ENCODE measurements at places on chromosomes 1 and 21.

- DNase-seq = no peak
Measured at GRCh38 chr1:166159656-166160055, 7.1 kb downstream of the FAM78B start.

- no peak for DNase-seq
Measured at GRCh38 chr1:241747992-241748391, 95.9 kb downstream of the WDR64 start.

DNA sequence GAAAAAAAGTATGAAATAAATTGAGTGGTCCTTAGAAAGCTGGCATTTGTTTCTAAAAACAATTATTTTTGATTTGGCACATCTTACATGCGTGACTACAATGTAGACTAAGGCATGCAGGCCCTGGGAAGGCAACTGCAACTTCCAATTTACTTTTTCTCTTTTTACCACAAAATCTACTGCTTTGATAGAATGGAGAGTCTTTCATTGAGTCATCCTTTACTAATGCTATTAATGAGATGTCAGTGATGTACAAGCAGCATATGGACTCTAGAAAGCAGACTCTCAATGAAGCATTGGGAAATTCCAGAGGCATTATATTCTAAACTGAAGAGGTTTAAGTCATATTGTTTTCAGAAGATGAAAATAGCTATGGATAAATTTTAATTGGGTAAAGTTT, 29.6 kb upstream of the PRRX1 start:
- no peak for DNase-seq

DNA sequence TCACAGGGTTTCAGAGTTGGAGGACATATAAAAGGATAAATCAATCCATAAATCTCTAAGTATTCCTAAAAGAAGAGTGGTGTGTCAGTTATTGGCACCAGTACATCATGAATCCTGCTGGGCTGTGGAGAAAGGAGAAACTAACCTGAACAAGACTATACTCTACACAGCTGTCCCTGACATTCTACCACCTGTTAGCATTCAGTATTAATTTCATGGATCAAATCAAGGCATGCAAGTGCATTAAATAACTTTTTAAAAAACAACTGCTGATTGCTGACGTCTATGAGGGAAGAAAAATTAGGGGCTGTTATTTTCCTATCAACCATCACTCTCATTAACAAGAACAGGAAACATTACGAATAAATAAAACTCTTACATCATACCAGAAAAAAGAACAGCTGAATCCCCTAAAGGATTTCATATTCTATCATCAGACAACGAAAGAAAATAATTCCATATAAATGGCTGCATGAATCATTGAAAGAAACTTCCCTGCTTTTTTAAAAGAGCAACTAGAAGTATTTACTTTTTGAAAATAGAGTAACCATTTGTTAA, 121.7 kb downstream of the ATF6 start:
- DNase-seq = no peak

DNA sequence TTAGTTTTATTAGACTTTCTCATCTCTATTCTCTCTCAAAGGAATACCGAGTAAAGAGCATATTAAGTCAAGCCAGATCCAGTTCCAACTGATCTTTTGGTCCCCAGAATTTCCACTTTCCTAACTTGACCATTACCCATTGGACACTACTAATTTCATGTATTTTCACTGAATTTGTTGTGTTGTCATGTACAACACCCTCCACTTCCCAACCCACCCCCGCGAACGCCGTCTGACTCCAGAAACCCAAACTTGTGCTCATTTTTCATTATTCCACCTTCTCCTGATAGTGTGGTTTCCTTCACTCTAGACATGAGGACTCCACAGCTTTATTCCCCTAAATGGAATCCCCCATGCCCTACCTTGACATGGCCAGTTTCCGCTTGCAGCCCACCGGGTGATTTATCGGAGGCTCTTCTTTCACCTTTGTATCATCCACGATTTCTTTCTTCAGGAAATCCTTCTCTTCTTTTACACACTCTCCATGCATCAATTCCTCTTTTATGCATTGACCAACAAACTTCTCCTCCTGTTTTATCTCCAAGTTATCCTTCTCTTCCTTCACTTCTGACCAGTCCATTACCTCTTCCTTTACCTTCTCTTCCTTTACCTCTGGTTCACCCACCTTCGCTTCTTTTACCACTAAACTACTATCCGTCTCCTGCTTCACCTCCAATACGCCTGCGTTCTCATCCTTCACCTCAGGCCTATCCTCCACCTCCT, 805 bp downstream of the ZNHIT6 start:
- no peak for DNase-seq

- DNase-seq = no peak
Measured at GRCh38 chr1:78831731-78832360, 174.7 kb downstream of the ADGRL4 start.

GRCh38 chr1:93730621-93731020, 49.0 kb upstream of the BCAR3 start:
- DNase-seq = no peak

GRCh38 chr1:175563236-175563895, 180.0 kb downstream of the TNR start:
- DNase-seq = no peak

DNA sequence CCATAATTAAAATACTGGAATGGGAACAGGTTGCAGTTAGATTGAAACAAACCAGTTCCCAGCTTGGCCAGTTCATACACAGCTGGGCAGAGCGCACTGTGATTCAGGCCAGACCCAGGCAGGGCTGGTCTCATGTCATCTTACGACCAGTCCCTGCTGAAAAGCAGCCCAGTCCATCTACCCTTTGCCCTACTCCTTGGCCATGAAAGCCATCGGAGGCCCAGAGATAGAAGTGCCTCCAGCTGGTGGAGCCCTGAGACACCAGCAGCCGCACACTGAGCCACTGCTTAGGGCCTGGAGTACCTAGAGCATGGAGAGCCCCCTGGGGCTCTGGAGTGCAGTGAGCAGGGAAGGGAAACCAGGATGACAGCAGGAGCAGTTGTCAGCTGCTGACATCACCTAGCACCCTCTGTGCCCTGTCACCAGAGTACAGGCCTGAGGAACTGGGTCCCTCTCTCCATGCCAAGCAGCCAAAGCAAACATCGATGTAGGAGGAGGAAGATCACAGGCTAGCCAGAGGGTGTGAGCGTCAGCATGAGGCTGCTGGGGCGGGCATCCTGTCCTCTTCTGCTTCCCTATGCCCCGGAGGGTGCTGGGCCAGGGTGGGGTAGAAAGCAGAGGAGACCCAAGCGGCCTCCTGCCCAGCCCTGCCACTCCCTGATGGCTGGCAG, 34.2 kb upstream of the TMEM125 start:
- no peak for DNase-seq

DNA sequence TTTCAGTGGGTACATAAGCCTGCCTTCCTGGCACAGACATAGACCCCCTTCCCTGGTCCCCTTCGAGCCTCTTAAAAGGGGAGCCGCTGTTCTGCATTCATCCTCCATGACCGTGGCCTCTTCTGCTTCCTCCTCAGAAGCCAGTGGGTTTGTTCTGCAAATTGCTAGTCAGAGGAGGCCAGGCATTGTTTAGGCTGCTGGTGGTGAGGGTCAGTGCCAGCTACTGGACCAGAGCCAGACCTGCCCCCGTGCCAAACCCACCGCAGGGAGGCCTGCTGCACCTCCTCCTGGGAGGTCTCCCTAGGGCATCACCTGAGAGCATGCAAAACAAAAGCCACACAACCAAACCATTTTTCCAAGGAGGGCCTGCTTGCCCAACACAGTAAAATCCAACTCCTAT, 178.4 kb downstream of the MIS18A start:
- DNase-seq = no peak

GRCh38 chr1:155909894-155910293, 1.3 kb downstream of the RIT1 start:
- no peak for DNase-seq

DNA sequence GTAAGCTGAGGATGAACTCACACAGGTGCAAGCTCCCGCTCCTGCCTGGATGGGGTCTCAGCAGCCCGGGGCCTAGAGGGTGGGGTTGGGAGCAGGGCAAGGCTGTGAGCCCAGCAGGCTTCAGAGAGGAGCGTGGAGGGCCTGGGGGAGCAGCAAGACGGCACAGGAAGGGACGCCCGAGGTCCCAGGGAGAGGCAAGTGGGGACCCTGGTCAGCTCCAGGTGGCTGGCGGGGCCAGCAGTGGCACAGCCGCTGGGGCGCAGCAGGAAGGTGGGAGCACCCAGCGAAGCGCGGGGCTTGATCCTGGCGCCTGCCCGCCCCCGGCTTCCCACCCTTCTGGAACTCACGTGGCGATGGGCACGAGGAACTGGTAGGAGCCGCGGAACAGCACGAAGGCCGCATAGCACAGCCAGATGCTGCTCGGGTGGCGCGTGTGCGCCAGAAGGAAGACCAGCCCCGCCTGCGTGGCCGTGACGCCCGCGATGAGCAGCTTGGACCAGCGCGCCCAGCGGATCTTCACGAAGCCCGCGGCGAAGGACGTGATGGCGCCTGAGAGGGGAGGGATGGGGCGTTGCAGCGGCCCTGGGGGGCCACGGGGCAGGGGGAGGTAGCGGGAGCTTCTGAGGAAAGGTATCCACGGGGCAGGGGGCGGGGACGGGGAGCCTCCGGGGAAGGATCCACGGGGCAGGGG, 11.7 kb downstream of the SLC19A1 start:
- DNase-seq = no peak

DNA sequence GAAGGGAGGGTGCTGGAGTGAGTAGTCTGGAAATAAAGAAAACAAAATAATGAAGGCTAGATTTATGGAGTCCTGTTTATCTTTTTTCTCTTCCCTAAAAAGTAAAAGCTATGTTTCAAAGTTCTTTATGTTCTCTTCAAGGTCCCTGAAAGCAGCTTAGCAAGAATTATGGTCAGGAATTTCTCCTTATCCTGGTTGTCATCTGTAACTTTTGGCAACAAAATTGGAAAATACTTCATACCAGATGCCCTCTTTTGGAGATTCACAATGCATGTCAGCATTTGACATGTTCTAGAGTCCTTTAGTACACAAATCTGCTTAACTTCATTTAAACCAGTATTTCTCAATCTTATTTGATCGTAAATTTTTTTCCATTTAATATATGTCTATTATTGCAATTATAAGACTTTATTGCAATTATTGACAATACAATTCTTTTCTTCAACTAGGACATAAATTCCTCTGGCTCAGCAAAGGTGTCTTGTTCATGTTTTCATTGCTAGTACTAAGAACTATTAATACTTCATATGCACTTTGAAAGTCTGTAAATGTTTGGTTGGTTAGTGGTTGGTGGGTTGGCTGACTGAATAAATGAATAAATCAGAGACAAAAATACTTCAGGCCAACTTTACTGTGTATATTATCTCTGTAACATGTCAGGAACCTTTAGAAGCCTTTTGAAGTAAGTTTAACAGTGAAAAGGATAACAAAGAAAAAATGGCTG, 101.5 kb downstream of the ATP1B1 start:
- no peak for DNase-seq

DNA sequence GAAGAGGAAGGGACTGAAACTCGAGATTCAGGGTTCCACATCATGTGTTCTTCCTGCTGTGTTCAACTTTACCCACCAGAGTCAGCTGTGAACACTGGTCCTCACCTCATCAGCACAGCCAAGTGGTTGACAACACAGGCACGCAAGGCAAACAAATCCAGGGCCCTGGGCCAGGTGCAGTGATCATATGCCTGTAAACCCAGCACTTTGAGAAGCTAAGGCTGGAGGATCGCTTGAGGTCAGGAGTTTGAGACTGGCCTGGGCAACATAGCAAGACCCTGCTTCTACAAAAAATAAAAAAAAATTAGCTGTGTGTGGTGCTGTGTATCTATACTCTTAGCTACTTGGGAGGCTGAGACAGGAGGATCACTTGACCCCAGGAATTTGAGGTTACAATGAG, 8.4 kb upstream of the XKR8 start:
- no peak for DNase-seq

GRCh38 chr1:200895801-200896530, 1.3 kb downstream of the INAVA start:
- no peak for DNase-seq

GRCh38 chr1:66274634-66275033, 259.3 kb upstream of the SGIP1 start:
- no peak for DNase-seq

DNA sequence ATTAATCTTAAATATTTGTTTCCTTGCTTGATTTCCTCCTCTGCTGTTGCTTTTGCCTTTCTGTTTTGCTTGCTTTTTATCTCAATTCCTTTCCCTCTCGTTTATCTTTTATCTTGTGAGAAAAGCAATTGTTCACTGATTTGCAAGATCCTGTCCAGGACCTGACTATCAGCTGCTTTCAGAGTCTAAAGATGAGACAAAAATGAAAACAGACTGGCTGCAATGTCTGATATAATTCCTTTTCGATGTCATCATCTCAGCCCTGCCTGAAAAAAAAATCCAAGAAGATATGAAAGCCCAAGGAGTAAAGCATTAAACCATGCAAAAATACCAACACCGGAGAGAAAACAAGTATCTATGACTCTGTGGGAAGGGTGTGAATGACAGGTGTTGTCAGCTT, 225.5 kb downstream of the PATJ start:
- DNase-seq = no peak

- DNase-seq = no peak
Measured at GRCh38 chr1:201016211-201016651, 7.3 kb downstream of the KIF21B start.

GRCh38 chr1:235286667-235287066, 41.3 kb downstream of the ARID4B start:
- DNase-seq = no peak

- no peak for DNase-seq
Measured at GRCh38 chr1:146031476-146031875, 9.9 kb upstream of the HJV start.

GRCh38 chr1:53390261-53390660, 62.4 kb upstream of the LRP8 start:
- DNase-seq = no peak

DNA sequence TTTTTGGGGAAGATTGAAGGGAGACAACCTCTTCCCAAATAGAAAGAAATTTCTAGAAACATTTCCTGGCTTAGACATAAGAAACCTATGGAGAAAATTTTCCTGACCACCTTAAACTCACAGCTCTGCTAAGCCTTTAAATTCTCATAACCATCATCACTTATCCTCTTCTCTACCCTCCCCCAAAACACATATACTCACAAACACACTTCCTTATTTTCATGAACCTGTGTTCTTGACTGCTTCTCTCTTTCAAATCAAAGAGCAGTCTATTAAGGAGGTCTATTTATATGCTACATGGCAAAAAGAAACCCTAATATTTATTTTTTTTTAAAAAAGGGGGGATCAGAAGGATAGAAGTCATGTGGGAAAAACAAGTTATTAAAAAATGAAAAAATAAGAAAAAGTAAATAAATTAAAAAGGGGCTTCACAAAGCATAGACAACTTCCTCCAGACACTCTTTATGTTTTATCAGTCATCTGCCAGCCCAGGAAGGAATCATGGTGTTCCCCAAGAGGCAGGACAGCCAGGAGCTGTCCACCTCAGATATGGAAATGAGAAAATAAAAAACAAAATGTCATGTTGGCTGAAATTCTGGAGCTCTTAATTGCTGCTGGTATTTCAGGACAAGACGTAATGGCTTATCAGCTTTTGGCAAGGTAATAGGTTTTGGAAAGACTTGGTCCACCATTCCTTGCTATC, 12.8 kb upstream of the RGS2 start:
- no peak for DNase-seq

GRCh38 chr1:18528616-18529015, 47.9 kb downstream of the KLHDC7A start:
- DNase-seq = no peak

- no peak for DNase-seq
Measured at GRCh38 chr1:208974717-208975116, 608.8 kb upstream of the CAMK1G start.

Data from activated CD8-positive, alpha-beta memory T cell treated with anti-CD3 and anti-CD28 coated beads for 4 hours (primary cell).